ENCODE measurements at places on chromosomes 5 and 9.
A peak's percentile ranks its signal among the peaks of the same experiment; 100 is the strongest.

DNA sequence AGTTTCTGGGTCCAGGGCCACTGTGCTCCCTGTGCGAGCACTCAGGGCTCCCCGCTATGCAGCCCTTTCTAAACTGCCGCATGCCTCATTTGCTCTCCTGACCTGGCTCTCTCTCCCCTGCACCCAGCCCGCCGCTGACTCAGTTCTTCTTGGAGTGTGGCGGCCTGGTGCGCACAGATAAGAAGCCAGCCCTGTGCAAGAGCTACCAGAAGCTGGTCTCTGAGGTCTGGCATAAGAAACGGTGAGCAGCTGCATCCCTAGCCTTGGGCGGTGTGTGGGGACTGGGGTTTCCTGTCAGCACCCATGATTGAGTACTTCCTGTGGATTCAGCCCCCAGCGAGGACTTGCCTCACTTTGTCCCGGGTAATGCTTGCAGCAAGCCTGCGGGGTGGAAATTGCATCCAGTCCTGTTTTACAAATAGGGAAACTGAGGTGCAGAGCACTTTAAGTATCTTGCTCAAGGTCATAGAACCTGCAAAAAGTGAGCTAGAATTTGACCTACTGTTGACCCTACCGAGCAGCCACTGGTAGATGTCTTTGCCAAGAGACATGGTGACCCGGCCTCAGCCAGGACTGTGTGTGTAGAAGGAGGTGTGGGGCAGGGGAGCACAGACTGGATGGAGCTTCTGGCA is 27.9 kb downstream of the USP20 start:
- DNase-seq = no peak

DNA sequence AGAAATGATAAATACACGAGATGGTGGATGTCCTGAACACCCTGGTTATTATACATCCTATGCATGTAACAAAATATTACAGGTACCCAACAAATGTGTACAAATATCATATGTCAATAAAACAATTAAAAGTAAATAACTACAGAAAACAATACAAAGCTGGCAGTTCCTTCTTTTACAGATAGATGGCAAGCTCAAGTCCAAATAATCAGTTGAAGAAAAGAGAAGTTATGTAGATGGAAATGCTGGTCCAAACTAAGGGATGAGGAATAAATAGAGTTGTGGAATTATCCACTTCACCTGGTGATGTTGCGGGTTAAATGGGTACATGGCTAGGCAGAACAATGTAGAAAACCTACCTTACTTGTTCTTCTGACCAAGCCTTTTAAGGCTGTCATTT is 79.4 kb downstream of the PALM2AKAP2 start:
- DNase-seq = no peak

DNA sequence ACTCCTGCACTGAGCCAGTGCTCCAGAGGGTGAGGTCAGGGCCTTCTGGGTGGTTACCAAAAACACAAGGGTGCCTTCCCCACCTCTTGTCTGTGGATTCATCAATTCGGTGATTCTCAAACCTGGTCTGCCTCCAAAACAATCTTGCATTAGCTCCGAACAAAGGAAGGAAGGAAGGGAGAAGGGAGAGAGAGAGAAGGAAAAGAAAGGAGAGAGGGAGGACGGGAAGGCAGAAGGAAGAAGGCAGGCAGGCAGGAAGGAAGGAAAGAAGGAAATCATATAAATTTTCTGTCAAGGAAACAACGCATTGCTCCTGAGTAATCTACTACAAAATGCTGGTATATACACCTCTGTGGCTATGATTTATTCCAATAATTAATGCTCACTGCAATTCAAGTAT is 39.3 kb downstream of the MYO10 start:
- no peak for DNase-seq

DNA sequence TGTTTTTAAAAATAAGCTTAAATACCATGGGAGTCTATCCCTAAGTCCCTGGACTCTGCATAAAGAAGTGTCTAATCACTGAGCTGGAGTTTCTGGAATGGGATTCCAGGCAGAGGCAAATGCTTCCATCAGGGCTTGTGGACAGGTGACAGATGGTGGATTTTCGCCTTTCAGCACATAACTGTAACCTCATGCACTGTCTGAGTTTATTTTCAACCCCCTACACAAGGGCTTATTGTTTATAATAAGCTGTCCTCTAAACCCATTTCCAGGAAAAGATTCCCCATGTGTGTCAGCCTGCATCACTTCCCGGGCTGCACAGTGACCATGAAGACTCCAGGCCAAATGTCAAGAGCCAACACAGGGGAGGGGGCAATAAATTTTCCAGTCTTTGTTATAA is 264.0 kb downstream of the PIK3R1 start:
- no peak for DNase-seq

GRCh38 chr5:157130925-157131324 is 11.7 kb downstream of the MED7 start:
- no peak for DNase-seq

GRCh38 chr5:57751710-57752109 is 269.1 kb upstream of the ACTBL2 start:
- no peak for DNase-seq

GRCh38 chr9:35349287-35349990 is 140.5 kb upstream of the RUSC2 start:
- no peak for DNase-seq

DNA sequence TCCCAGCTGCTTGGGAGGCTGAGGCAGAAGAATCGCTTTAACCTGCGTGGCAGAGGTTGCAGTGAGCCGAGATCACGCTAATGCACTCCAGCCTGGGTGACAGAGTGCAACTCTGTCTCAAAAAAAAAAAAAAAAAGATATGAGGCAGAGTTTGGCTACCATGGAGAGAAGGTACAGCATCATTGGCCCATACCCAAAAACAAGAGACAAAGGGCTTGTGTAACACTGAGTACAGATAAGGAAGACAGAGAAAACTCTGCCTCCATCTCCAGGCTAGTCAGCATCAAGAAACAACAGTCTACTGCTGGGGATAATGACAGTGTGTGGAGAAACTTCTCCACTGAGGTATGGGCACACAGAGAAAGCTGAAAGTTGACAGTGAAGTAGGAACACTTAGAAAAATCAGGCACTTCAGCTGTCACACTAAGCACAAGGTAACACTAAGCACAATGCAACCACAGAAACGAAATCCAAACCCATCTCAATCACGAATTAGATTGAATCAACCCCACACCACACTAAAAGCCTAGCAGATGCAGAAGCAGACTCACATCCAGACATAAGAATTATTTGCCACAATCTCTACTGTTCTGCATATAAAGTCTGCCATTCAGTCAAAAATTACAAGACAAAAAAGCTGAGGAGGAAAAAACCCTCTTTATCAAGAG is 10.5 kb downstream of the PJA2 start:
- no peak for DNase-seq

DNA sequence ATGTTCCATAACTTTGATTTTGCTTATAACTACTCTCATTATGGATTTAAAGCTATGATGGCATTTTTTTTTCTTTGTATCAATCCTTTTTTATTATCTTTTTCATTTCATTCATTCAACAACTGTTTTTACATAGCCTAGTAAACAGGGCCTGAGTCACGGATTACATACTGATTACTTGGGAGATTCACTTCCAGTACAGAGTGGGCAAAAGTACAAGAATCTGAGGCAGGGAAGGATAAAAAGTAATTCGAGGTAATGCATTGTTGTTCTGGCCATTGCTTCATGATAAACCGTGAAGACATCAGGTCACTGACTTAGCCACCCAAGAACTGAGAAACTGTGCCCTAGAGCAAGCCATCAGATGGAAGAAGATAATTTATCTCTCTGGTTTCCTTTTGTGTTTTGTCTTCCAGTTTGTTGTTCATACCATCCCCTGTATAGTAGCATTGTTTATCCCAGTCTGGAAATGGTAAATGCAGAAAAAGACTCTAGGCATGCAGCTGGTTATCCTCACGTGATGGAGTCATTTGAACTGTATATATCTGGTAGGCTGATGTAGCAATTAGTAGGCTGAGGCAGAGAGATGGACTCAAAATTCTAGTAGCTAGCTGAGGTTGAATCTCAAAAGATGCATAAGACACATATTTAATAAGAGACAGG is 145.6 kb downstream of the CNTLN start:
- DNase-seq = no peak

DNA sequence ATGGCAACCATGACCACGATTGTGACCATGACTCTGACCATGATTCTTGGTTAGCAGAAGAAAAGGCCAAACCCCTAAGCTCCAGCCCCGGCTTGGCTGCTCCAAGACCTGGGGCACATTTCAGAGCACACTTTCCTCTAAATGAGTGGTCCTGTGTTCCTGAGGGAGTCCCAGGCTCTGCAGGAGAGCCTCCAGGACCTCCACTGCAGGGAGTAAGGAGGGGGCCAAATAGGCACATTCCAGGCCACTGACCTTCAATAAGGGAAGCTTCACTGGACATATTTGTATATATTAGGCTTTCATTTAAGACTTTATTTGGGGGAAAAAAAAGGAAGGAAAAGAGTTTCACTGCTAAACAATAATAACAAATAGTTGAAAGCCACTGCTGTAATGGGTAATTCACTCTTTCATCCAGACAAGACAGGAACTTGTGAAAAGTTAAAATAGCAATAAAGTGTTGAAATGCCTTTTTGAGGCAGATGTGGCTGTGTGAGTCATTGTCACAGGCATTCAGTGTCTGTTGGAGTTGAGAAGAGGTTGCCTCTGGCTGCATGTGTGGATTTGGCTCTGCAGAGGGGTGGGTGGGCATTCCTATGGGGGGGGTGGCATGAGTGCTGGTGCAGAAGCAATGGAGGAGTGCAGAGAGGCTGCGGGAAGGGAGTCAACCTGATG is 63.9 kb upstream of the TGFBR1 start:
- no peak for DNase-seq

- no peak for DNase-seq
Measured at GRCh38 chr9:82810915-82811314, 252.0 kb downstream of the RASEF start.

- DNase-seq = peak; percentile 59
Measured at GRCh38 chr5:179345433-179346321, at the start of gene ADAMTS2. TSS of gene ADAMTS2 (minus strand) at chr5:179345461. CDS start at chr5:179345328, 133 bp downstream.

- DNase-seq = no peak
Measured at GRCh38 chr5:128408622-128409021, 129.4 kb downstream of the FBN2 start.

- no peak for DNase-seq
Measured at GRCh38 chr9:121494192-121494591, 5.5 kb downstream of the GGTA1 start.

- DNase-seq = no peak
Measured at GRCh38 chr9:87849144-87849758, 33.4 kb upstream of the SPATA31E1 start.

GRCh38 chr9:27377811-27378456 is 81.0 kb upstream of the EQTN start:
- no peak for DNase-seq

- DNase-seq = no peak
Measured at GRCh38 chr9:129193655-129194054, 15.6 kb upstream of the IER5L start.

- DNase-seq = no peak
Measured at GRCh38 chr5:11273180-11273903, 512.3 kb upstream of the DAP start.
